NCI-H226 (cell line): ENCODE measurements at places on chromosomes 6 and 20.
A peak's percentile ranks its signal among the peaks of the same experiment; 100 is the strongest.

- no peak for DNase-seq
Measured at GRCh38 chr20:33765099-33765498, 33.3 kb downstream of the ZNF341 start.

DNA sequence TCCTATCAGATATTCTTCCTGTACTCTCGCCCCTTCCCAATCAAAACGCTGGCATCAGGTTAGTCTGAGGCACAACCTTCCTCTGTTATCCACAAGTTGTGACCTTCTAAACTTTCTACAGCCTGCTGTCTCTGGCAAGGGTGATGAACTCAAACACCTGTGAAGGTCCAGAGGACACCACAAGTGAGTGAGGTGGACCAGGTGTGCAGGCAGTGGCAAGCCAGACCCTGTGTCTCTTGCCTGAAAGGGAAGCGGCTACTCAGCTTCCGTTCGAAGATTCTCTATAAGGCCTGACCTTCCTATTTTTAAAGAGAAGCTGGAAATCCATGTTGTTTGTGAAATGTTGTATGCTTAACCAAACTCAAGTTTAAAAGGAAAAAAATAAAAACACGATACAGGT, 36.8 kb downstream of the GCM1 start:
- no peak for DNase-seq

DNA sequence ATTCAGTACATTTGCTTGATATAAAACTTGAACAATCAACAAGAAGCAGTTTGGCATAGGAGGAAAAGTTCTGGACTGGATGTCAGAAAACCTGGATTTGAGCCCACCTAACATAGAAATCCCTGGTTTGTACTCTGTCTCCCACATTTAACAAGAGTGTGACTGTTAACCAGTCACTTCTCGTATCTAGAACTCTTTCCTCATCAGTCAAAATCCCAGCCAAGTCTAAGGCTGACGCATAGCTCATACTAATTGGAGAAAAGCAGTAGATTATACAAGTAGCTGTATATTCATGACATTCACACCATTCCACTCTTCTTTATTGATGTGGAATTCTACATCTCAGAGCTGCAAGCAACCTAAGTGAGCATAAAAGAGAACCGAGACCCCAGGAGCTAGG, 222.7 kb downstream of the PHACTR1 start:
- no peak for DNase-seq

GRCh38 chr6:91299544-91300491, 712.9 kb upstream of the MAP3K7 start:
- no peak for DNase-seq

- no peak for DNase-seq
Measured at GRCh38 chr6:45155341-45155894, 172.7 kb upstream of the RUNX2 start.

DNA sequence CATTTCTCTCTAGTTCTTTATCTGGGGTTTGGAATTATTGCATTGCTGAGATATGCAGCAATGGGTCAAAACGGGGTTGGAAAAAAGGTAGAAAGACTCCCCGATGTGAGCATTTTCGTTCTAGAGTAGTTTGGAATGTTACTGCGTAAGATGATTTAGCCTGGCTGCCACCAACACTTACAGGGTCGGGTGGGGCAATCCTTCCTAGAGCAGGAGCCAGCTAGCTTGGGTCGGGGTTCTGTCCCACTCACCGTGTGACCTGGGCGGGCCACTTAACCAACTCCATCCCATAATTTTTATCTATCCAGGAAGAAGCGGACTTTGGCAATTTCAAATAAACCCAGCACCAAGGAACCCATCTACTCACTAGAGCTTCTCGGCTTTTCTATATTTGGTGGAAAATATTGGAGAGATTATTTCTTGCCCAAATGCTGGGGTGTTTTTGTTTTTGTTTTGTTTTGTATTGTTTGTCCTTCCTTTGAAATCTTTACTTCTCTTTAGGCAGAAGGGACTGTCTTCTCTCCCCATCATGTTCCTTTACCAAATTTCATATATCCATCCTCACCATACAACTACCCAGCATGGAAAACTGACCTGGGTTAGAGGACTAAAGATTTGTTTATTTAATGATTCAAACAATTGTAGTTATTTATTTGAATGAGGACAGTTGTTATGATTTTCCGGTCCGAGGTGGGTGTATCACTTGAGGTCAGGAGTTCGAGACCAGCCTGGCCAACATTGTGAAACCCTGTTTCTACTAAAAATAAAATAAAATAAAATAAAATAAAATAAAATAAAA, 72.4 kb downstream of the GPX5 start:
- DNase-seq, result no peak

DNA sequence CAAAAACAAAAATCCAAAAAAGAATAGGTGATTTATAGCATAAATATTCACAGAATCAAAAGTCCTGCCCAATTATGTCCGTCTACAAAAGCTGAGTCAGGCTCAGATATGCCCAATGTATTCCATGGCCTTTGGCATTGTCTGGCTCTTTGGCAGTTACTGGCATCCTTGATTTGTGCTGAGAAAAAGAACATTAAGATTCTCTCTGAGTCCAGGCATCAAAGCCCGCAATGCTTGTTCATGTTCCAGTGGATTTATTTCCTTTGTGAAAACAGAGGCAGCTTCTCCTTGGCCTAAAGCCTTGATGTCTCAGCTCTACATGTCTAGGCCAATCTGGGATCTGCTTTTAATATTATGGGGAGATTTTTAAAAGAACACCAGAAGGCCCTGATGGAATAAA, 76.1 kb upstream of the SLC4A11 start:
- no peak for DNase-seq

- DNase-seq, result no peak
Measured at GRCh38 chr20:3557237-3557785, 86.5 kb downstream of the ATRN start.

DNA sequence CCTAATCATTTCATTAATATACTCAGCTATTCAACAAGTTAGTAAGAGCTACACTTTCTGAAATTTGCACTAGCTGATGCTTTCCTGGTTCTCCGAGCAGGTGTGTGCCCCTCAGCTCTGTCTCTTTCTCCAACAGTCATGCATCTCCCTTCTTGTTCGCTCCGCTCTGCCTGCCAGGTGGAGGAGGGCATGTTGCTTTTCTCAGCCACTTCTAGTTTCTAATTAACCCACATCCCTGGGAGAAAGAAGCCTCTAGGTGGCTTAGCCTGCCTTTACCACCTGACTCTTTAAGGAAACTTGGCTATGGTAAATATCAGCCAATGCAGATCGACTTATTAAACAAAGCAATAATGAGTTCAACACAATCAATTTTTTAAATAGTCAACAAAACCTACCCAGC, 34.2 kb downstream of the LRFN2 start:
- no peak for DNase-seq

- DNase-seq, result no peak
Measured at GRCh38 chr6:3297909-3298308, 39.2 kb downstream of the PSMG4 start.

- peak; percentile 78 for DNase-seq
Measured at GRCh38 chr20:14622796-14623195, 285.4 kb upstream of the FLRT3 start.

- no peak for DNase-seq
Measured at GRCh38 chr6:126052485-126052884, 66.1 kb downstream of the TRMT11 start.

DNA sequence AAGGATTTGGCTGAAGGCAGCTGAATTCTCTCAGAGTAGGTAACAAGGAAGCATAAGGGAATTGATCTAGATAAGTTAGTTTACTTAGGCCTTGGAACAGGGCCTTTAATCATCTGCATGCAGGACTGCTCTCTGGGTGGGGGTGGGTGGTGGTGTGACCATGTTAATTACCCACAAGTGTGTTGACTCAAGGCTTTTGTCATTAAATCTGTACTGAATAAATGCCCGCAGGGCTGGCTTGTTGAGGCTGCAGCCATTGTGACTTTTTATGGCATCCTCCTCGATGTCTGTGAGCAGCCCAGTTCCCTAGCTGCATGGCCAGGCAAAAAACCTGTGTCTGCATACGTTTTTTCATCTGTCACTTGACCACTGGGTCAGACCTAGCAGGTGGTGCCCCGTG, 63.5 kb upstream of the ASCC3 start:
- DNase-seq, result no peak

DNA sequence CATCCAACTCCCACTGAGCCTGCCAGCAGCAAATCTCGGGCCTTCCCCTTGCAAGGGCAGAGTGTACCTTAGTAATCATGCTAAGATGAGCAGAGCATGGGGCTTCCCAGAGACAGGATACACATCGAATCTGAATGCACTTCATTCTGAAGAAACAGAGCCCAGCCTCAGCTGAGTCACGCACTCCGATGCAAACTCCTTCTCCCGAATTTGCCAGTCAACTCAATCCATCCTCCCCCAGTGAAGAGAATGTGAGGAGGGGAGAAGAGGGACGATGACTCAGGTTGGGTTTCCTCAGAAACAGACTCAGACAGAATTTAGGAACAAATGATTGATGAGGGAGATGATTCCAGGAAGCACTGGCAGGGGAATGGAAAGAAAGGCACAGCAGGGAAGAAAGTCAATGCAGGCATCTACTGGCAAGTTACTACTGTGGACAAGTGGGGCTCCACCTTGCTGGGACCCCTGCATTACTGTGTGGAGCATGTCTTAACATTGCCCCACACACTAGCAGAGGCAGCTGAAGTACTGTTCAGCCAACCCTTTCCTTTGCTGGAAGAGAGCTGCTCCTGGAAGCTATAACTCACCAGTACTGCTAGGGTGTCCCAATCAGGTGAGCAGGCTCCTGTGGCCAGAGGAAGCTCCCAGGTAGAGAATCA, 251.6 kb downstream of the ADGB start:
- DNase-seq, result peak; percentile 99

DNA sequence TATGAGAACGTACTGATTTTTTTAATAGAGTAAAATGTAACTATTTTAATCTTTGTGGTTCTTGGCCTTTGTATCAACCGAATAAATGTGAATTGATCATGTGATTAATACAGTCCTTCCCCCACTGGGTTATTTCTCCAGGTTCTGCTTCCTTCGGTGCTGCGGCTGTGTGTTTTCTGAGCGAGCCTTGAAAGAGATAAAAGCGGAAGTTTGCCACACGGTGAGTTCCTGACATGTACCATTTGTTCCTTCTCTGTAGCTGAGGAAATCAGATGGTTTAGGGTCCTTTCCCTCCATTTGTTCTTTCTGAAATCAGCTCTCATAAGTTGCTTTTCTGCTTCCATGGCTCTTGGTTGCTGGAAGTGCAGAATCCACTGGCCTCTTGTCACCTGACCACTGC, 15.5 kb downstream of the RTF2 start:
- no peak for DNase-seq

DNA sequence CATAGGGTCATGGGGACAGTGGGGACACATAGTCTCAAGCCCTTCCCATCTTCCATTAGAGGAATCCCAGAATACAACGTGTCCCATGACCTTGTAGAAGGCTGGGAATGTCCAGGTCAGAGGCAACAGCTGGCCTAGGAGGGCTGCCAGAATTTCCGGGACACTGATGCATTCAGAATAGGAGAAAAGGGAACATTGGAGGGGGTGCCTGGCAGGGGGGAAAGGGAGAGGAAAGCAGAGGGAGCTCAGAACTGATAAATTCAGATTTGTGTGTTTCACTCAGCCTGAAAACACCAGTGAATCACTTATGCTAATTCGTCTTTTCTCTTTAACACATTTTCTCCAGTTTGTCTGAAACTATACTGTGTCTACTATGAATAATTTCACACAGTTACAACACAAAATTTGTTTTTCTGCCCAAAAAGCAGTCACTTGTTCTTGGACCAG, 35.5 kb upstream of the BMP2 start:
- no peak for DNase-seq

DNA sequence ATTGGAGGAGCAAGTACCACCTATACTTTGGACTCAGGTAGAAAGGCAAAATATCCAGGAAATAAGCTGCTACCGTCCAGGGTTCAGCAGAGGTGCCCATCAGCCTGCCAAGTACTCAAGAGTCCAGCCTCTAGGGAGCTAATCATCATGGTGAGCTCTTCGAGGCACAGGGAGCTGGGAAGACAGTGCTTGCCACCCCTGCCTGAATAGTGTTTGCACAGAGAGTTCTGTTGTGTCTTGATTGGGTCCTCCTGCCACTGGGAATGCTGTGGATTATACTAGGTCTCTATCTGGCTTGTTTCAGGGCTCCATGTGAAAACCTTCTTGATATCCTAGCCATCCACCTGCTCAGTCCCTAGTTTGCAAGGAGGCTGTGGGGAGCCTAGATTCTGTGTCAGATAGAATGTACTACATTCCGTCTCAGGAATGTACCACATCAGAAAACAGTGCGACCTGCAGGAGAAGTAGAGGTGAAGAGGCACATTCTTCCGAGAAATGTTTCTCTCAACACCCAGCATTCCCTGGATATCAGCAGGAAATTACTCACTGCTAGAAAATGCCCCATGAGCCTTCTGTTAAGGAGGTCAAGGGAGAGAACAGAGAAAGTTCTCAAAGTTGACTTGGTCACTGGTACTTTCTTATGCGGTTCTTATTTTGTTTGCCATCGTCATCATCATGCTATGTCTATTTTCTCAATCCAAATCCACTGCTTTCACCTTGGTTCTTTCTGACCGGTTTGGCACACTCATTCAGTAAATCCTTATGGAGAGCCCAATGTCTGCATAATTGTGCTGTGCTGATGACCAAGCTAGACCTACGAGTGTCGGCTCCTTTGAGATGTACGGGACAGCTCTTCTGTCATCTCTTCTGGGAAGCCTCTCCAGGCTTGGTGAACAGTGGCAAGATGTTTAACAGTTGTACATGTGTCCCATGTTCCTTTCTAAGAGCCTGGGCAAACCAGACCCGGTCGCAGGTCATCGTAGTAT, 30.7 kb downstream of the PTPN1 start:
- peak; percentile 99 for DNase-seq

DNA sequence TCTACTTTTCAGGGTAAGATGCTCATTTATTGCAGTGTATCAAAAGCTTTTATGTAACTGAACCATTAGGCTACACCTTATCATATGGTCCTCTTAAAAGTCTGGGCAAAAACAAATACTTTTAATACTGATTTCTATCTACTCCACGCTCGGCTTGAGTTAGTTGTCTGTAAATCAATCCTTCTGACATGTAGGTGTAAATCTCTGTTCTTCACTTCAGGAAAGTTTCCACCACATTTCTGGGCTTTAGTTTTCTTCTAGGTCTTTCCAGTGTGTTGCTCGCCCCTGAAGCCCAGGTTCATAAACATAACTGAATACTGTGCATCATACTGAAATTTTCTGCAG, 89.2 kb upstream of the RNF217 start:
- no peak for DNase-seq

DNA sequence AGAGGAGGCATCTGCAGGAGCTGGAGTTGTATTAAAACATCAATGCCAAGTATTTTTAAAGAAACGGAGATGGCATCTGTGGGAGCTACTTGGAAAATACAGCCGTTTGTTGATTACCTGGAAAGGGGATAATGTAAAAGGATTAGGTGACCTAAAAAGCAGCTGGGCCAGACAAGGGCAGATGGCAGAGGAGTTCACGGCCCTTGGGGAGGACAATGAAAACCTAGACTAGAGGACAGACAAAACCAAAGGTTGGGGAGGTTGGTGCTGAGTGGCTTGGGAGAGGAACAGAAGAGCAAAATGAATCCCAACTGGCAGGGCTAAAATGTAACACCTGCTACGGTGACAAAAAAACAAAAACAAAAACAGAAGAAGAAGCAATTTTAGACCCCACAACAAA, 260.5 kb upstream of the JARID2 start:
- DNase-seq, result no peak
